ENCODE measurements at places on chromosomes 16 and 17. TPM values are rescaled to one million over a fixed set of nuclear protein-coding genes. Genes with fewer than 3 reads are reported as not detected.
A peak's percentile ranks its signal among the peaks of the same experiment; 100 is the strongest.

TMIGD1 gene
- total RNA-seq, result not detected

UMOD gene
- total RNA-seq, result not detected

ENGASE gene
- 49.8 TPM for total RNA-seq

GRCh38 chr16:86297866-86298757, 212.2 kb upstream of the FOXF1 start:
- DNase-seq, result no peak

GRCh38 chr16:1635070-1635469, 22.9 kb downstream of the CRAMP1 start:
- DNase-seq, result no peak

DNA sequence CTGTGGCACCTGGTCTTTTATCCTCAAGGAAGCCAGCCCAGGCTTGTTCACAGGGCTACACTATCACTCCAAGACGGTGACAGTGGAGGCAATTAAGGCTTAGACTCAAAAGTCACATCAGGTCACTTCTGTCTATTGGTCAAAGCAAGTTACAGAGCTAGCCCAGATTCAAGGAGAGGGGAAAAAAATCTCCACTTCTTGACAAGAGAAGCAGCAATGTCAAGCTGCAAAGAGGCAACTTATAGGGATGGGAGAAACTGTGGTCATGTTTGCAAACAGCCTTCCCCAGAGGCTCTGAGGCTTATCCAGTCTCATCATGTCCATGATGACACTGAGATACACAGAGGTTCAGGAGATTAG, 31.6 kb downstream of the SERPINF1 start:
- DNase-seq, result no peak

DNA sequence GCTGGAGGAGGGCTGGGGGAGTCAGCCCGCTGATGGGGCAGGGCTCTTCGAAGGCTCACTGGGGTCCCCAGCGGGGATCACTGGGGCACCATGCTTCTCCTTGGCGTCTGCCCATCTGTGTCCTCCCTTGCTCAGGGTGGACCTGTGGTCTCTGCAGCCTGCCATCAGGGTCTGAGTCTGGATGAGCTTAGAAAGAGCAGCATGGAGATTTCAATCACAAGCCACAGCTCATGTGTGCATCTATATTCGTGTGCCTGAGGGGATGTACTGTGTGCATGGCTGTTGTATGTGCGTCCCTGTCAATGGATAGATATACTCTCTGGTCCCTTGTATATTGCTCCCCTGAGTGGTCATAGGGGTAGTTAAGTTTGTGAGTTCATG, 126.6 kb upstream of the SDK2 start:
- no peak for DNase-seq

DNA sequence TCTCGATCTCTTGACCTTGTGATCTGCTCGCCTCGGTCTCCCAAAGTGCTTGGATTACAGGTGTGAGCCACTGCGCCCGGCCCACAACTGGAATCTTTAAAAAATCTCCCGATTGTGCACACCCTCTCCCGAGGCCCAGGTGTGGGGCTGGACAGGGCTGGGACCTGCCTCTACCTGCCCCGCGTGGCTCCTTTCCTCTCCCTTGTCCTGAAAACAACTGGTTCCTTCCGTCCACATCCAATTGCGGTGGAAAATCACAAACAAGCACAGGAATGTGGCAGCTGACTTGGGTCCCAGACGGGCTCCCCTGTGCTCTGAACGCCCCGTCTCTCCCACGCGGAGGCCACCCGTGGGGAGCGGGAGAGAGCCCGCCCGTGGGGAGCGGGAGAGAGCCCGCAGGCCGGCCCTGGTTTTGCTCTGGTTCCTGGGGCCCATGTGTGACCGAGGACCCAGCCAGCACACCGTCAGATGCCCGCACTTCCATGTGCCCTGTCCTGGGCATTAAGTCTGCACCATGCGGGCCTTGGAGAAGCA, 3.0 kb upstream of the TMEM204 start:
- no peak for DNase-seq

DNA sequence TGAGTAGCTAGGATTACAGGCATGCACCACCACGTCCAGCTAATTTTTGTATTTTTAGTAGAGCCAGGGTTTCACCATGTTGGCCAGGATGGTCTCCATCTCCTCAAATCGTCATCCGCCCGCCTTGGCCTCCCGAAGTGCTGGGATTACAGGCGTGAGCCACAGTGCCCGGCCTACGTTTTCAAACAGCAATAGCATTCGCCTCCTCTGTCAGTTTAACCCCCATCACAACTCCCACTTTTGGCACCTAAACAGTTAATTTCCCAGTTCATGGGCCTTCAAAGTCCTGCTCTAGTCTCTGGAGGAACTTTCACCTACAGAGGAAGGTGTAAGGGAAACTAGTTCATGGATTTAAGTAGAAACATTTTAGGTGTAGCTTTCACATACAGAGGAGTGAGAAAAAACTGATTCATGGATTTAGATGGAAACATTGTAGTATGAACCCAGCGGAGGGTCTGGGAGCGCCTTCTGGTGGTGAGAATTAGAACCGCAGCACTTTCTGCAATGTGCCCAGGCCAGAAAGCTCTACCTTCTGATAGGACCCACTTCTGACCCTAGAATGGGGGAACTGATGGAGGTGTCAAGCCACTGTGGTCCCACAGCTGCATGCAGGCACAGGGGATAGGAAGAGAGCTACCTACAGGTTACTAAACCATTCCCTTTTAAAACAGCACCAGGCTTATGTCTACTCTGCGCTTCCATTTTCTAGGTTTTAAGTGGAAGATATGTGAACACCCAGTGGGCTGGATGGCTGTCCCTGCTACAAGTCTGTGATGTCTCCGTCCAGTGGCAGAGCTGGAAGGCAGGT, 12.0 kb upstream of the MEOX1 start:
- peak; percentile 78 for DNase-seq

GRCh38 chr17:50194140-50194933, 7.1 kb downstream of the COL1A1 start:
- no peak for DNase-seq

DNA sequence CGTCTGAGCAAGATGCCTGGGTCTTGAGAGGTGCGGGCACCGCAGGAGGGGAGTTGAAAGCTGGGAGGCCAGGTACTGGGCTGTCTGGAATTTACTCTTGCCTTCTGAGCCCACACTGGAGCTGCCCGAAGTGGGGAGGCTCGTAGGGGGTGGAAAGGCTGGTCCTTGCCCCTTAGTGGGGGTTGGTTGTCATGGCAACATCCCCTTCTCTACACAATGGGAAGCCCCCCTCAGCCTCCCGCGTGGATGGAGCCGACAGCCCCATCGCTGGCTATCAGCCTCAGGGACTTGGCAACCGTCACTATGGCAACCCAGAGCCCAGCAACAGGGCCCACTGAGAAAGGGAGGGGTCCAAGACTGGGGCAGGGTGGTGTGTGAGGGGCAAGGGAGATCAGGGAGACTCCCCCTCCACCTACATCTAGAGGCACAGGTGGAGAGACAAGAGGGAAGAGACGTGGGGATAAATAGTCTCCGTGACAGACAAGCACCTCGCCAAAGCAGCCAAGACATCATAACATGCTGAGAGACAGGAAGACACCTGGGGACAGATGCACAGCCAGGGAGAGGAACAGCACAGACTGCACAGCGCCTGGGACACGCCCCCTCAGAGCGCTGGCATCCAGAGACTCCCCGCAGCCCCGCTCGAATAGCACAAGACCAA, 5.3 kb upstream of the DNAH2 start:
- DNase-seq, result no peak

DNA sequence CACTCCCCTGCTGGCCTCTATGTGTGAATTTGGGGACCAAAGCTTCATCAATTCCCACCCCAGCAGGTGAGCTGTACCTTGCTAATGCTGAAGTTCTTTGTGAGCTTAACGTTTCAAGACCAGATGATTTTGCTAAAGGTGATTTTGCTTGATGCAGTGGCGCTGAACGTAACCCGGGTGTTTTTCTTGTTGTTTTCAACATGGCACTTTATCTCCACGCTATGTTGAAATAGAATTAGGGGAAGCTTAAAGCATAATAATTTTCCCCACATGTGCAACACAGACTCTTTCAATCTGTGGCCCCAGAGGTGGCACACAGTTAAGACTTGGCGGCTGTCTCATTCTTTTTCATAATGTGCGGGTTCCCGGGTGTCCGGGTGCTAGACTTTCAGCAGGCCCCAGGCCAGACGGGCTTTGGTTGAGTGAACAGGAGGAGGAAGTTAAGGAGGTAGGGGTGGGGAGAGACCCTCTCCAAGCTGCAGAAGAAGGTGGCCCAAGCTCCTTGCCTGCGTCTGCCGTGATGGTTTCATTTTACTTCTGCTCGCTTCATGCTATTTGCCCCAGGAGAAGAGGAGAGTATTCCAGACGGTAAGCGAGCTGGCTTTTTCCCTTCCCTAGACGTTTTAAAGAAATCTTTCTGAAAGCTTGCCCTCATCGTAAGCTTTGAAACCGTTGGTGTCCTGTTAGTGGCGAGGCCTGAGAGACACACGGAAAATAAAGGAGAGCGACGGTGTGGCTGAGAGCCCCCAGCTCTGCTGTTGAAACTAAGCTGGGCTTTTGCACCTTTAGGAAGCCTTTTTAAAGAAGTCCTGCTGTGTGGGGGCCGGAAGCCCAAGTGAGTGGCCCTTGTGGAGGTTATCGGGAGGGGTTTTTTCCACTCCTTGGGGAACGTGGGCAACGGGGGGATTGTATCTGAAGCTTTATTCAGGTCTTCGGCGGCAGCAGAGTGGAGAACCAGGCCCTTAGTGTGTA, 4.2 kb downstream of the FOXC2 start:
- DNase-seq, result no peak

GRCh38 chr17:19348806-19349205, 13.7 kb downstream of the B9D1 start:
- no peak for DNase-seq

Data from CD4-positive, alpha-beta T cell (primary cell).